ENCODE measurements at places on chromosomes 16 and 17. TPM values are rescaled to one million over a fixed set of nuclear protein-coding genes. Genes with fewer than 3 reads are reported as not detected.

Gene CD300H
- polyA plus RNA-seq, result not detected

Gene NPB
- polyA plus RNA-seq, result 1.2 TPM

Gene IQCK
- 24.5 TPM for polyA plus RNA-seq

Gene GAS2L2
- 2.4 TPM for polyA plus RNA-seq

Gene TAT
- 0.05 TPM for polyA plus RNA-seq

Gene TM4SF5
- not detected for polyA plus RNA-seq

Gene TMC5
- 7.7 TPM for polyA plus RNA-seq

Gene PHOSPHO1
- polyA plus RNA-seq, result 5.0 TPM

Gene GP2
- polyA plus RNA-seq, result 0.05 TPM

Gene CA7
- not detected for polyA plus RNA-seq

Gene TBX21
- polyA plus RNA-seq, result 0.27 TPM

Gene TP53TG3B
- not detected for polyA plus RNA-seq

- peak; percentile 44 for DNase-seq
These were observed 10.3 kb downstream of the HSPB9 start for GRCh38 chr17:42132941-42133340.

- DNase-seq, result no peak
These were observed 41.5 kb downstream of the LDHD start for GRCh38 chr16:75074920-75075687.

DNA sequence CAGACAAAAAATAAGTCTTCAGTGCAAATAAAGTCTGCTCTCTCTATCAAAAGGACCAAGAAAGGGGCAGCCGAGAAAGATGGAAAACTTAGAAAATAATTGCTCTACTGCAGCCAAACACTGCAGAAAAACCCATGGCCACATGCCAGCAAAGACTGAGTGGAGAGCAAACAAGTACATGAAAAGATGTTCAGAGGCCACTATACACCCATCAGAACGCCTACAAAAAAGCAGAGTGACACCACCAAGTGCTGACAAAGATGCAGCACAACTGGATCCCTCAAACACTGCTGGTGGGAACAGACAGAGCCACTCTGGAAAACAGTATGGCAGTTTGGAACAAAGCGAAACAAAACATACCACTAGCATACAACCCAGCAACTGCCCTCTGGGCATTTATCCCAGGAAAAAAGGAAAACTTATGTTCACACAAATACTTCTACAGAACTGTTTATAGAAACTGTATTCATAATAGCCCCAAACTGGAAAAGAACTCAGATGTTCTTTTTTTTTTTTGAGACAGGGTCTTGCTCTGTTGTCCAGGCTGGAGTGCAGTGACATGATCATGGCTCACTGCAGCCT, 36.7 kb downstream of the KIAA0753 start:
- peak; percentile 65 for DNase-seq

DNA sequence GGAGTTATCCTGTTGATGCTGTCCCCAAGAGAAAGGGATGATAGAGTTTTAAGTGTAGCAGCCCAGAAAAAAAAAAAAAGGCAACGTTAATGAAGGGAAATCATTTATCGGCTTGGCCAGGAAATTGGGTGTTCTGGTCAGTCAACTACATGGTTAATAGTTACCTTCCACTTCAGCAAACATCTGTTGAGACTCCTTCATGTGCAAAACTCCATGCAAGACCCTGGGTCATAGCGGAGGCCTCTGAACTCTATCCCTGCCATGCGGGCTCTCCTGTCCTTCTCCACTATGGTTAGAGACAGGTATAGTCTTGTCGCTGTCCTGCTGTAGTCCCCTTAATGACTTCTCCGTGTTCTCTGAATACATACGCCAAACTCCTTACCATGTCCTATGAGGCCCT, 3.5 kb upstream of the LYRM9 start:
- DNase-seq, result no peak

DNA sequence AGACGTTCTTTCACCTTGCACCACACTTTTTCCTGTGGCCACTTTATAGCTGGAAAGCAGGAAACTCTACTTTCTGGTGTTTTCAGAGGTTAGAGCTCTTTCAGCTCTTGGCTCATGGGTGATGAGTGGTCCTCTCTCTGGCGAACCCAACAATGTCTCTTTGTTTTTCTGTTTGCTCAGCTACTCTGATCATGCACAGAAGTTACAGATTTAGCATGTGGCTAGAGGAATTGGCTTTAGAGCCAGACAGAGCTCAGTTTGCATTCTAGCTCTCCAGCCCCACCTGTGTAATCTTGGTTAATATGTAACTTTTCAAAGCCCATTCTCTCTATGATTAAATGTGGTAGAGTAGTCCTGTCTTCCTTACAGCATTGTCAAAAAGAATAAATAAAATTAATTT, 225.2 kb downstream of the HAPSTR1 start:
- peak; percentile 47 for DNase-seq

- no peak for DNase-seq
These were observed 195.2 kb downstream of the AXIN2 start for GRCh38 chr17:65366102-65366844.

DNA sequence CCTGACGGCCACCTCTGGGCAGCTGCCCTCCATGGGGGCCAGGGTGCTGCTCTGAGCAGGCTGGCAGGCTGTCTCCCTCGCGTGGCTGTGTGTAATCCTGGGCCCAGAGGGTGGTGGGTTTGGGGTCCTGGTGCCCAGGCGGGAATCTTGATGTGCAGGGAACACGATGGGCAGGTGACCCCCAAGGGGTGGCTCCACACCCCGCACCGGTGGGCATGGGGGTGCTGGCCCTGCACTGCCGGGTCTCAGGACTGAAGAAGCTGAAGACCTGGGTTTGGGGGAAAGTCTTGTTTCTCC, 8.6 kb downstream of the CHMP6 start:
- no peak for DNase-seq

DNA sequence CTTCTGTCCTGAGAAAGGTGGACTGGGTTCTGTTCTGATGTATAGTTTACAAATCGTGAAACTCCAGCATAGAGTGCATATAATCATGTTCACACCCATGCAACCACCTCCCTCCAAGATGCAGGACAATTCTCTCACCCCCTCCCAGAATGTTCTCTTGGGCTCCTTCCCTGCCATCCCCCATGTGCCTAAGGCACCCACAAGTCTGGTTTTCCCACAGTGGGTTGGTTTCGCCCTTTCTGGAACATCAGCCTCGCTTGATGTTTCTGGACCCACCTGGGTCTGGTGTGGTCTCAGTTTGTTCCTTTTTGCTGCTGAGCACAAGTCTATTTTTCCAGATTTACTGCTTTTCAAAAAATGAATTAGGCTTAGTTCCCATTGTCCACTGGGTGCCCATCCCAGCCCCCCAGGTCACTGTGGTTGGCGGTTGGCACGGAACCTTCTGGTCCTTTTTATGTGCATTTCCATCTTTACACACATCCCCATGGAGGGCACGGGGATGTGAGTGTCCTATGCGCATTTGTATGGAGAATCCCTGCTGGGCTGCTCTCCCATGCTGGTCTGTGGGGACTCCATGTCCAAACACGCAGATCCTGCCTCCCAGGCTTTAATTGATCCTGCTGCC, 19.0 kb downstream of the MAP2K3 start:
- DNase-seq, result no peak

DNA sequence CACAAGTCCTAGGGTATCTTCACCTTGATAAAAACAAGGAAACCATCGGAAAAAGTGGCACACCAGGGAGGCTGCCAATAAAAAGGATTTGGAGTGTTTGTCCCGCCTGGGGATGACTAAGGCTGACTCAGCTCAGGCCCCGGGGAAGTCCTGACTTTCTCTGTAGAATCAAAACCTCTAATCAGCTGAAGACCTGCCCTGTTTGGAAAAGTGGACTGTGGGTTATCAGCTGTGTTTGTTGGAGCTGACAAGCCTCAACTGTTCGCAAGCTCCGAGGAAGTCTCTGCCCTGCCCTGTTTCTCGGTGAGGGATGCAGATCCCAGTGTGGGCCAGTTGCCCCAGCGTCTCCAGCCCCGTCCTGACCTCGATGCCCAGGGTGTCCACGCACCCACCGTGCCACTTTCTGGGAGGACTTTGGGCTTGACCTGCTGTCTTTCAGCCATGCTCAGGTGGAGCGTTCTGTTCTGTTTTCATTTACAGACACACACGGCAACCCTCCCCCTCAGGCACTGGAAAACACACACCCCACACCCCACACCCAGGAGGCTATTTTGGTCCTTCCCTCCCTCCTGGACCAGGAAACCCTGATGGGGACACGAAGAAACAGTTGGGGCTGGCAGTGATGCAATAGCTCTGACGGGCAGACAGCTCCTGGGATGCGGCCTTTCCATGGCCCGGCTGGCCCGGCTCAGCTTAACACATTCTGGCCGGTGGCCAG, 27.6 kb upstream of the PITPNA start:
- no peak for DNase-seq

GRCh38 chr17:48726916-48727286, 1.6 kb downstream of the HOXB13 start:
- no peak for DNase-seq

DNA sequence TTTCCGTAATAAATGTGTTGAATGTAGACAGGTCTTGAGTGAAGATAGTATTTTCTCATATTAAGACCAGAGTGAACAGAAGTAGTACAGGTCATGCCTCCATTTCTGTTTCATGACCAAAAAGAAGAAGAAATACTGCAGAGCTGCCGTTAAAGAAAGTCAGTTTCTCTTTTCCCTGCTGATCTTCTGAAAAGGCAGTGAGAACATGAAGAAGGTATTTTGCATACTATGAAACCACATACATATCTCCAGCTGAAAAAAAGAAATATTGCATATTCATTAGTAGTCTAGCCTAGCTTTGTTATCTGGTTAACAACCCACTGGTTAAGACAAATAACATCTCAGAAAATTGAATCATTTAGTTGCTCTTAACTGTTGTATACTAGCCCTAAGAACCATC, 138.4 kb downstream of the PHKB start:
- DNase-seq, result no peak

GRCh38 chr17:28912281-28912937, 9.5 kb upstream of the DHRS13 start:
- DNase-seq, result no peak

GRCh38 chr16:60203525-60204124, 1469.5 kb upstream of the GOT2 start:
- peak; percentile 12 for DNase-seq

GRCh38 chr16:2244301-2244700, 7.1 kb downstream of the ECI1 start:
- no peak for DNase-seq

GRCh38 chr16:53829186-53829747, 125.3 kb downstream of the FTO start:
- DNase-seq, result no peak

DNA sequence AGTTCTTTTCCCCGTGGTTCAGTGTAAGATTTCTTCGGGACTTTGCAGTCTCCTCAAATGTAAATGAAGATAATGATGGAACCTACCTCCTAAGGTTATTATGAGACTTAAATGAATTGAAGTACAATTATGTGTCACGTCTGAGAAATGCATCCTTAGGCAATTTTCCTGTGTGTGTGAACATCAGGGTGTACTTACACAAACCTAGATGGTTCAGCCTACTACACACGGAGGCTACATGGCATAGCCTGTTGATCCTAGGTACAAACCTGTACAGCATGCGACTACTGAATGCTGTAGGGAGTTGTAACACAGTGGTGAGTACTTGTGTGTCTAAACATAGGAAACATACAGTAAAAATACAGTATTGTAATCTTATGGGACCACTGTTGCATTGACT, 1.1 kb upstream of the FAM20A start:
- DNase-seq, result no peak

GRCh38 chr17:68981288-68981687, 26.1 kb upstream of the ABCA8 start:
- peak; percentile 6 for DNase-seq

- no peak for DNase-seq
These were observed 10.6 kb downstream of the ADCY7 start for GRCh38 chr16:50276801-50277555.

DNA sequence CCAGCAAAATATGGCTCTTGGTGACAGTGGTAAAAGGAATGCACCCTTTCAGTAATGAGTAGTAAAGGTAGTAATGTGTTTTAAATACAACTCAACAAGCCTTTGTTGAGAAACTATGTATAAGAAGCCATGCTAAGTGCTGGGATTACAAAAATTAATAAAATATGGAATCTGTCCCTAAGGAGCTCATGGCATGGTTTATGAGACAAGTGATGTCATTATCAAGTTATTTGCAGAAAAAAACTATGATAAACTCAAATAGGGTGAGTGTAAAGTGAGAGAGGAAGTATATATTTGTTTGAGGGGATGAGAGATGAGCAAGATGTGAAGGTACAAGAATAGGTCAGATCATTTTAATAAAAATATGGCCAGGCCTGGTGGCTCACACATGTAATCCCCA, 76.9 kb downstream of the NF1 start:
- DNase-seq, result no peak

DNA sequence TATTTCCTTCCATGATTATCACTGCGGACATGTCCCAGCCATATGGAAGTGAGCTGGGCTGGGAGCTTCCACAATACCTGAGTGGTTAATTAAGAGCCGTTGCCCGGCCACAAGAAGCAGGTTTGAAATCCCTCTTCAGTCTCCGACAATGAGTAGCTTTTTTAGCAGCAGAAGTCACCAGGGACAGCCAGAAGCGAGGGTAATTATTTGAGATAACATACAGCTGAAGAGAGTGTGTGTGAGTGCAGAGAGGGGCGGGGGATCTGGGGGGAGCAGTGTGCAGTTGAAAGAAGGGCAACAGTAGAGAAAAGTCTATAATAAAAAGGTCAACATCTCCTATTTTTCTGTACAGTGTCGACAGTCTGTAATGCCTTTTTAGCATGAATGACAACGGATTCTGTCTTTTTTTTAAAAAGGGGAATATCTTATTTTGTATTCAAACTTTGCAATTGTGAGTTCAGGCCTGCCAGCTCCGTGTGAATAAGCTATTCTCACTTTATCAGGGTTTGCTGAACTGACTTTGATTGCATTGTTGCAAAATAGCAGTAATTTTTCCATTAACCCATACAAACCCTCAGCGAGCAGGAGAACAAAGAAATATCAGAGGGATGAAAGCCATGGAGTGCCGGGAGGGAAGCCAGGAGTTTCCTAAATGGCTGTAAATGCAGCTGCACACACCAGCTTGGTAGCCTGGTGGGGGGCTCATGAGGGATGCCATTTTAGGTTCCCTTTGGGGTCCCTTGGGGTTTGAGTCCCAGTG, 220.3 kb upstream of the IRX3 start:
- DNase-seq, result peak; percentile 64

GRCh38 chr17:39928858-39929645, 1.5 kb downstream of the LRRC3C start:
- no peak for DNase-seq

DNA sequence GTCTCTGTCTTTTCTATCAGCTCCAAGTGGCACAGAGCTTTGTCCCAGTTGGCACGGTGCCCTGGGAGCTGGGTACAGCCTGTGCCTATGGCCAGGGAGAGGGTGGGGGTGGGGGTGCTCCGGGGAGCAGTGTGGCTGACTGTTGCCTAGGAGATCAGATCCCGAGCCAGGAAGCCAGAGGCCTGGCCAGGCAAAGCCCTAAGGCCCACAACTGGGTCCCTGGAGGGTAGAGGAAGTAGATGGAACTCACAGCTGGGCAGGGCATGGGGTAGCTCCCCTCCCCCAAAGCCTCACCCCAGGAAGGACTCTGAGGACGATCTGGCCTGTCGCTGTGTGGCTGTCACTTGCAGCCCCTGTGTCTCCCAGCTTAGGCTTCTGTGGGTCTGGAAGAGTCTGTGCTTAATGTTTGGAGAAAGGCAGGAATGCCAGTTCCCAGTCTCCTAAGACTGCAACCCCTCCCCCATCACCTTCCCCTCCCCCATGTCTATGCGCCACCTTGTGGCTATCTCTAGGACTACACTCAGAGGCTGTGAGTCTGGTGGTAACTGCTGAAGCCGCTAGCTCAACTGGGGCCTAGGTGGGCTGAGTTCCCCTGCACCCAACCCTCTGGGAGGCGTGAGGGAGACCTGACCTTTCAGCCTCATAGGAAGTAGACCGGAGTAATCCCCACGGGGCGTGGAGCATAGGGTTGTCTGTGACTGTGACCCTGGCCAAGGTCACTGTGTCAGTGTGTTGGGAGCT, 12.6 kb downstream of the THRA start:
- DNase-seq, result peak; percentile 67
